ENCODE measurements at places on chromosomes 2 and 18.

DNA sequence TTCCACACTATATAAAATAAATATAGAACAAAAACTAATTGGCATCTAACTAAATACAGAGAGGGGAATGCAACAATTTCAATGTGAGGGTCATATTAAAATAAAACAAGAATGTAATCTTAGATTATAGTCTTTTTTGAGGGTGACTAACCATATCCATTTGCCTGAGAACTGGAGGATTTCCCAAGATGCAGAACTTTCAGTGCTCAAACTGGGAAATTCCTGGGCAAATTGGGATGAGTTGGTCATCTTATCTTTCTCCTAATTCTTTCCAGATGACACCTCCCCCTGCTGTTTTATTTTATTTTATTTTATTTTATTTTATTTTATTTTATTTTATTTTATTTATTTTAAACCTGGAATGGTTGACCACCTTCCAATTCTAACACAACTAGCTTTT is 846.2 kb downstream of the SLC4A3 start:
- H3K27ac ChIP-seq, result no peak overlapping the region
- H3K27me3 ChIP-seq, result no peaks in the 10 kb centered on the region
- no peaks in the 10 kb centered on the region for H3K4me1 ChIP-seq
- no peak for DNase-seq
- no peak overlapping the region for H3K4me3 ChIP-seq

GRCh38 chr2:191314697-191315364 is 69.6 kb downstream of the MYO1B start:
- no peak overlapping the region for H3K27ac ChIP-seq
- H3K4me3 ChIP-seq, result no peak overlapping the region
- DNase-seq, result no peak

DNA sequence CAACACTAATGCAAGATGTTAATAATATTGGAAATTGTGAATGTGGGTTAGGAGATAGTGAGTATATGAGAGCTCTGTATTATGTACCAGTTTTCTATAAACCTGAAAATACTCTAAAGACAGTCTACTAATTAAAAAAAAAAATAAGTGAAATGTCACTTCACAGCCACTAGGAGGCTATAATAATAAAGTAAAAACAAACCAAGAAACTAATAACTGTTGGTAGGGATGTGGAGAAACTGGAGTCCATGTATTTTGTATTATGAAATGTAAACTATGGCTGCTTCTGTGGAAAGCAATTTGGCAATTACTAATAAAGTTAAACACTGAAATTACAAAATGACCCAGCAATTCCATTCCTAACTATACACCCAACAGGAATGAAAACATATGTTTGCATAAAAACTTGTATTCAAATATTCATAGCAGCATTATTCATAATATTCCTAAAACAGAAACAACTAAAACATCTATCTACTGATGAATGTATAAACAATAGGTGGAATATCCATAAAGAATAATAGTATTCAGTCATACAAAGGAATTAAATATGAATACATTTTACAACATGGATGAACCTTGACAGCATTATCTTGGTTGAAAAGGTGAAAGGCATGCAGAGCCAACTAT is 36.2 kb downstream of the CCDC178 start:
- no peaks in the 10 kb centered on the region for H3K36me3 ChIP-seq
- no peak overlapping the region for H3K4me3 ChIP-seq
- no peak overlapping the region for H3K27ac ChIP-seq
- no peak for DNase-seq

DNA sequence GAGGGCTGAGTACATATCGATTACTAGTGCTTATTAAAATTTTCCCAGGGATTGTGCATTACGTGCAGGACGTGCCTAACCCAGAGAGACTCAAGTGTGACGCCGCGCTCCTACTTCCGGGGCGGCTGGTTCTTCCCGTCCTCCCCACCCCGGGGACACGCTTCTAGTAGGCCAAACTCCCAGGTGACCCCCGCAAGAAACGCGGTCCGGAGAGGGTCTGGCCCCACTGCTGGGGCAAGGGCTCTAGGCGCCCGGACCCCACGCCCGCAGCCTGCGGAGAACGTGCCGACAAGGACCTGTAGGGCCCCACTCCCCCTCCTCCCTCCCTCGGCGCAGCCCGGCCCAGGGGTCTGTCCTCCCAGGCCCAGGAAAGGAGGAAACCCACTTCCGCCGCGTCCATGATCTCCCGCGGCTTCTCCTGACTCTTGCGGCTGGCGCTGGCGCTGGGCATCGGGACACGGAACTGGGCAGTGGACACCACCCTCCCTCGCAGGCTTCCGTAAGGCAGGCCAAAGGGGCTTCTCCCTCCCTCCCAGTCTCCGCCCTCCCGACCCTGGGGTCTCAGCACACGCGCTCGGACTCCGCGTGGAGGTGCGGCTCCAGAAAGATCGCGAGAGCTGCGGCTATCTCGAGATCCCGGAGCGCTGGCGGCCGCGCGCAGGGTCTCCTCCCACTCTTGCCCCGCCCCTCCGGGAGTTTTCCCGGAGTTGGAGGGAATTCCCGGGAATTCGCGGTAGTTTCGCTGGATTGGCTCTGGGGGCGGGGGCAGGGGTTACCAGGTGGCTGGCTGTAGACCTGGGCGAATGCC is at the start of gene DARS1:
Gene DARS1 (minus strand): TSS at position 609 of the 808 bp plus-strand sequence. CDS start 158 bp downstream, at position 451.
- DNase-seq, result peak; percentile 96
- H3K27me3 ChIP-seq, result peaks cover 4% of the 10 kb centered on the region
- H3K27ac ChIP-seq, result peak within 1 kb of the TSS; percentile 96
- peaks cover 23% of the 10 kb centered on the region for H3K4me1 ChIP-seq
- peak within 1 kb of the TSS; percentile 95 for H3K4me3 ChIP-seq

- no peak for DNase-seq
- H3K4me1 ChIP-seq, result peaks cover 18% of the 10 kb centered on the region
- H3K4me3 ChIP-seq, result no peak overlapping the region
- no peaks in the 10 kb centered on the region for H3K27me3 ChIP-seq
- H3K36me3 ChIP-seq, result no peaks in the 10 kb centered on the region
- no peak overlapping the region for H3K27ac ChIP-seq
These were observed 83.1 kb downstream of the ADAM23 start for GRCh38 chr2:206526416-206526815.

GRCh38 chr18:44920441-44920840 is 239.8 kb downstream of the SETBP1 start:
- peaks cover 13% of the 10 kb centered on the region for H3K4me1 ChIP-seq
- H3K27ac ChIP-seq, result no peak overlapping the region
- H3K4me3 ChIP-seq, result no peak overlapping the region
- H3K36me3 ChIP-seq, result peaks cover 20% of the 10 kb centered on the region

DNA sequence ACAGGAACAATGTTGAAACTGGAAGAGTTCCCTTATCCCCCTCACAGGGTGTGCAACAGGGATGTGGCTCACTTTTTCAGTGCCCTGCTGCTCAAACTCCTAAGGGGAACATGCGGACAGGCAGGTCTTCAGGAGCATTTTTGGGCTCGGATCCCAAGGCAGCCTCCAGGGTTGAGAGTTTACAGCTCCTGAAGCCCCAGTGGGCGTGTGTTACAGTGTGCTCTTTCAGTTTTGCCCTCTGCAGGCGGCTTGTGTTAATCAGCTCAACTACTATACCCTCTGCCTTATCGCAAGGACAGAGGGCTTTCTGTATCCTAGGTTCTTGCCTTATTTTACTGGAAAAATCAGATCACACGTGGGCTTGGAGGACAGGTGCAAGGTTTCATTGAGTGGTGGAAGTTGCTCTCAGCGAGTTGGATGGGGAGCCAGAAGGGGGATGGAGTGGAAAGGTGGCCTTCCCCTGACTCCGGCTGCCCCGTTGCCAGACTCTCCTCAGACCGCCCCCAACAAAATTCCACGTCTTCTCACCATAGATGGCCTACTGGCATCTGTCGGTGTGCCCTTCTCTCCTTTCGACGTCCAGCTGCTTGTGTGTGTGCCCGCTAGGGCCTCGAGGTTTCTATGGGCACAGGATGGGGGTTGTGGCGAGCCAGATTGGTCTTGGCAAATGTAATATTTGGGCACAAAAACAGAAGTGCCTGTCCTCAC is 541.9 kb downstream of the TMX3 start:
- H3K36me3 ChIP-seq, result no peaks in the 10 kb centered on the region
- H3K27me3 ChIP-seq, result no peaks in the 10 kb centered on the region
- H3K4me3 ChIP-seq, result no peak overlapping the region
- no peak overlapping the region for H3K27ac ChIP-seq

GRCh38 chr2:72863046-72863445 is 24.2 kb upstream of the SPR start:
- H3K36me3 ChIP-seq, result no peaks in the 10 kb centered on the region
- H3K27ac ChIP-seq, result no peak overlapping the region
- DNase-seq, result no peak
- no peaks in the 10 kb centered on the region for H3K27me3 ChIP-seq
- peaks cover 4% of the 10 kb centered on the region for H3K4me1 ChIP-seq

DNA sequence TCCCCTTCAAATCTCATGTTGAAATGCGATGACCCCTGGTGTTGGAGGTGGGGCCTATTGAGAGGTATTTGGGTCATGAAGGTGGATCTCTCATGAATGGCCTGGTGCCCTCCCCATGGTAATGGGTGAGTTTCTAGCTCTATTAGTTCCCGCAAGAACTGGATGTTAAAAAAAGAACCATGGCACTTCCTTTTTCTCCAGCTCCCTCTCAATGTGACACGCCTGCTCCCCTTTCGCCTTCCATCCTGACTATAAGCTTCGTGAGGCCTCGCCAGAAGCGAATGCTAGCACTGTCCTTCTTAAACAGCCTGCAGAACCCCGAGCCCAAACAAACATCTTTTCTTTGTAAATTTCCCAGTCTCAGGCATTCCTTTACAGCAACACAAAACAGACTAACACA is 303.2 kb upstream of the REV1 start:
- no peaks in the 10 kb centered on the region for H3K4me1 ChIP-seq
- H3K27me3 ChIP-seq, result peaks cover 1% of the 10 kb centered on the region
- H3K4me3 ChIP-seq, result no peak overlapping the region

DNA sequence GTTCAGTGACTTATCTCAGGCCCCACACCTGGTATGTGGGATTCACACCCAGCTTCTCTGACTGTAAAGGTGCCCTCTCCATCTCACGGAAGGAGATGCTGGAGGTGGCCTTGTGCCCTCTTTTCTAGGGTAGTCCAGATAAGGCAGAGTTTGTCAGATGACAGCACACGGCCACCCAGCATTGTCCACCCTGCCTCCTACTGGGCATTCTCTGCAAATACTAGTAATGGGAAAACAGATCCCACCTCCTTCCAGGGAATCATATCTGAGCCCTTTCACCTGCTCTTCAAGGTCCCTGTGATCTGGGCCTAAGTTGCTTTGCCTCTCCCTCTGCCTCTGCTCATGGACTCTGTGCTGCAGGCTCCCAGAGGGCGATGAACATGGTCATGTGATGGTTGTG is 214.7 kb downstream of the CLIP4 start:
- DNase-seq, result no peak
- no peaks in the 10 kb centered on the region for H3K4me1 ChIP-seq

DNA sequence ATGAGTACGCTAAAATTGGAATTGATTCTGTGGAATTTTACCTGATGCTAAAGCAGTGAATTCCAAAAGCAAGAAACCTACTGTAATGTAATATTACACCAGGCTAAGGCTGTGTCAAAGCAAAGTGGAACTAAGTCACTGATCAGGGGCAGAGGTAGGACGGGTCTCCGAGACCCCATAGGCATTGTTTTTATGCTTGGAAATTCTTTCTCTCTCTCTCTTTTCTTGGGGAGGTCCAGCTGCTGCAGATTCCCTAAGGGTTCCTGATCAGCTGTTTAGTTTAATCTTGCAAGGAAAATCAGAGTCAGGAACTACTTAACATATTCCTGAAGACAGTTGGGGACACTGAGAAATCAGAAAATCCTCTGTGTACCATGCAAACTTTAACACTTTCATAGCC is 220.2 kb downstream of the SRBD1 start:
- no peaks in the 10 kb centered on the region for H3K27me3 ChIP-seq
- H3K36me3 ChIP-seq, result no peaks in the 10 kb centered on the region
- no peak overlapping the region for H3K4me3 ChIP-seq
- peak overlapping the region; percentile 92 for H3K27ac ChIP-seq
- H3K4me1 ChIP-seq, result peaks cover 26% of the 10 kb centered on the region

DNA sequence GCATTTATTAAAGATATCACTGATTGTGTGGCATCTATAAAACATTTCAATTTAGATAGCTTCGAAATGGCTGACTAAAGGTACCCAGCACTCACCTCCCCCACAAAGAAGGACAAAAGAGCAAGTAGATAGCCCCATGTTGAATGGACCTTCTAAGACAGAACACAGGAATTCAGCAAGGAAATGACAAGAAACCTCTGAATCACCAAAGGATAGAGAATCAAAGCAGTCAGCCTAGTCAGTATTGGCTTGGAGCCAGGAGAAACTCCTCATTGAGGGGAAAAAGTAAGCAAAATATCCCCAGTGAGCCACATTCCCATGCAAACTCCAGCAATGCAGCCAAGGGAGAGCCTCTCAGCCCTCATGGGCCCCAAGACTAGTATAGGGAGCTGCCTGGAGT is 113.7 kb downstream of the BARD1 start:
- no peak overlapping the region for H3K27ac ChIP-seq
- no peaks in the 10 kb centered on the region for H3K27me3 ChIP-seq
- H3K4me1 ChIP-seq, result peaks cover 4% of the 10 kb centered on the region

GRCh38 chr2:57527685-57528084 is 518.9 kb upstream of the VRK2 start:
- H3K27me3 ChIP-seq, result no peaks in the 10 kb centered on the region
- no peak overlapping the region for H3K27ac ChIP-seq
- no peak overlapping the region for H3K4me3 ChIP-seq
- H3K36me3 ChIP-seq, result no peaks in the 10 kb centered on the region

DNA sequence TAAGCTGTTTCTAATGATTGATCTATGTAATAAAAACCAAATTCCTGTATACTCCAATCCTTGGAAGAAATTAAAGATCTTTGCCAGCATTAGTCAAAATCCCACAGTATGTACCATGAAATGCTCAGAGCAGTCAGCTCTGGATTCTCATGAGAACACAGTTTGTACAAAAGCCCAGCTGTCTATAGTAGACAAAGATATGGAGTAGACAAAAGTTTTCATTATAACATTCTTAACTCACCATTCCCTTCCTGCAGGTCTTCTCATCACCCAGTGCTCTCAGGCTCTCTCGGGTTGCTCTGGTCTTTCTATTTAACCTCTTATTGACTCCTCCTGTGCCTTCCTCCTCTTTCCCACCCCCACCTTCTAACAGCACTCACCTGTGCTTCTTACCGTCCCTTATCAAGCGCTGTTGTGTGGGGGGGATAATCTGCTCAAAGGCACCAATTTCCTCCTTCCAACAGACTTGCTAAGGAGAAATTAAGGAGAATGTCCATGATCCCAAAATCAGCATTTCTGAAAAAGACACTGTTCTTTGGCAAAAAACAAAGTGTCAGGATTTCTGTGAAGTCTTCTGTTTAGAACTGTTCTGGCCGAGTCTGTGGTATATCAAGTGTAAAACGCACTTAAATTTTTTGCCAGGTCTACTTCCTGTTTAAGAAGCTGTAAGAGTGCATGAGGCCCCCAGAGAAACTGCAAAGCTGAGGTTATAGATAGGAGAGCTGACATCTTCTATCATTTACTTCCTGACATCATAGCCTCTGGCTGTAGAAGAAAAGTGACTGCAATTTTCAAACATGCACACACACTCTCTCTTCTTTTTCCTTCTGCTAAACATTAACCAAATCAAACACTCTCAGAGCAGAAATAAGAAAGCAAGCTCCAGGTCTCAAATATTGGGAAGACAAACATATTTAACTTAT is 144.1 kb downstream of the EVA1A start:
- H3K36me3 ChIP-seq, result no peaks in the 10 kb centered on the region
- H3K4me3 ChIP-seq, result no peak overlapping the region
- H3K4me1 ChIP-seq, result peaks cover 12% of the 10 kb centered on the region
- H3K27ac ChIP-seq, result no peak overlapping the region
- DNase-seq, result no peak
- H3K27me3 ChIP-seq, result no peaks in the 10 kb centered on the region

GRCh38 chr2:96092951-96093350 is 23.4 kb downstream of the ADRA2B start:
- no peak overlapping the region for H3K4me3 ChIP-seq
- no peak overlapping the region for H3K27ac ChIP-seq
- H3K4me1 ChIP-seq, result no peaks in the 10 kb centered on the region
- no peaks in the 10 kb centered on the region for H3K36me3 ChIP-seq
- DNase-seq, result no peak
- peaks cover 4% of the 10 kb centered on the region for H3K27me3 ChIP-seq
